Activated naive CD8-positive, alpha-beta T cell treated with anti-CD3 and anti-CD28 coated beads for 36 hours (primary cell): ENCODE measurements at places on chromosomes 6 and 20. TPM values are rescaled to one million over a fixed set of nuclear protein-coding genes. Genes with fewer than 3 reads are reported as not detected.

ZFP64 gene
- 13.1 TPM for total RNA-seq

OOEP gene
- not detected for total RNA-seq

PAX1 gene
- not detected for total RNA-seq

IRAK1BP1 gene
- total RNA-seq = 3.5 TPM

SYCP2L gene
- total RNA-seq = not detected

C6orf132 gene
- total RNA-seq = 0.18 TPM

JPH2 gene
- total RNA-seq = 0.12 TPM

RPRD1B gene
- 37.6 TPM for total RNA-seq

- H3K4me3 ChIP-seq = no peak overlapping the region
- H3K27me3 ChIP-seq = no peaks in the 10 kb centered on the region
- no peak for DNase-seq
These were observed 46.0 kb downstream of the RREB1 start for GRCh38 chr6:7153789-7154188.

DNA sequence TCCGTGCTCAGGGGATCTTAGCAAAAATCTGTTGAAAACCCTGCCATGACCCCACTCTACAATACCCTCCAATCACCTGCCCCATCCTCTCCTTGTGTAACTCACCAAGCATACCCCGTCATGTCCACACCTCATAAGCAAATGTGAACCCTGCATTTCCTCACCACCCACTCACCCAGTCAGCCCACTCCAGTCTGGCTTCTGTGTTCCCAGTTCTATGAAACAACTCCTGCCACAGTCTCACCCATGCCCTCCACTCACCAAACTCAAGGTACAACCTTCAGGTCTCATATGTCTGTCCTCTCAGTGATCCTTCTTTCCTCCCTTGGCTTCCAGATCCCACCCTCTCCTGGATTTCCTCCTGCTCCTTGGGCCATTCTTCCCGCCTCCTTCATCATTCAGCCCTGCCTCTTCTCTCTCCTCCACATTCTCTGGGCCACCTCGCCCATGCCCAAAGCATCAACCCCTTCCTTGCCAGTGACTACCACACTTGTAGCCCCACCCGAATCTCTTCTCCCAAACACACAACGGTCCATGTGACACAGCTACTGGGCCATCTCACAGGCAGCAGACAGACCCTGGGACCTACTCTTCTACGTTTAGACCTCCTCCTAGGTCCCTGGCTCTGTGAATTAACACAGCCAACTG lies 8.8 kb downstream of the DDRGK1 start:
- H3K36me3 ChIP-seq = peaks cover 29% of the 10 kb centered on the region
- H3K27me3 ChIP-seq = no peaks in the 10 kb centered on the region
- peak overlapping the region; percentile 23 for H3K27ac ChIP-seq

GRCh38 chr6:108502832-108503231 lies 57.9 kb upstream of the FOXO3 start:
- peaks cover 20% of the 10 kb centered on the region for H3K36me3 ChIP-seq
- no peak overlapping the region for H3K27ac ChIP-seq
- DNase-seq = no peak
- no peaks in the 10 kb centered on the region for H3K4me1 ChIP-seq
- no peaks in the 10 kb centered on the region for H3K27me3 ChIP-seq

- no peaks in the 10 kb centered on the region for H3K36me3 ChIP-seq
- no peak for DNase-seq
- H3K4me1 ChIP-seq = no peaks in the 10 kb centered on the region
These were observed 445.8 kb downstream of the HTR1B start for GRCh38 chr6:77017537-77017936.

DNA sequence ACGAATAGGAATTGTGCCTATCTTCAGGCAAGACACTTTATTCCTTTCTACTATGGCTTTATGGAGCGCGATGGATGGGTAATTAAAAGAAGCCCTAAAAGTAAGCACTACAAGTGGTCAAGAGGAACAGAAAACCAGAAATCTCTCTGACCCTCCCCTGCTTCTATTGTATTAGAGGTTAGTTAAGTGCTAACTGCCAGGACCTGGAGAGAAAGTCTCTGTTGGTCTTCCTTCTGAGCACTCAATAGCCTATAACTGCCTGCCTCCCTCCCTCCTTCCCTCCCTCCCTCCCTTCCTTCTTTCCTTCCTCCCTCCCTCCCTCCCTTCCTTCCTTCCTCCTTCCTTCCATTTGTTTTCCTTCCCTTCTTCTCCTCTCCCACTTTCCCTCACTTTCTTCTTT lies 133.7 kb downstream of the C6orf58 start:
- peaks cover 61% of the 10 kb centered on the region for H3K36me3 ChIP-seq
- H3K4me3 ChIP-seq = no peak overlapping the region
- no peak for DNase-seq
- H3K4me1 ChIP-seq = peaks cover 15% of the 10 kb centered on the region
- no peak overlapping the region for H3K27ac ChIP-seq

DNA sequence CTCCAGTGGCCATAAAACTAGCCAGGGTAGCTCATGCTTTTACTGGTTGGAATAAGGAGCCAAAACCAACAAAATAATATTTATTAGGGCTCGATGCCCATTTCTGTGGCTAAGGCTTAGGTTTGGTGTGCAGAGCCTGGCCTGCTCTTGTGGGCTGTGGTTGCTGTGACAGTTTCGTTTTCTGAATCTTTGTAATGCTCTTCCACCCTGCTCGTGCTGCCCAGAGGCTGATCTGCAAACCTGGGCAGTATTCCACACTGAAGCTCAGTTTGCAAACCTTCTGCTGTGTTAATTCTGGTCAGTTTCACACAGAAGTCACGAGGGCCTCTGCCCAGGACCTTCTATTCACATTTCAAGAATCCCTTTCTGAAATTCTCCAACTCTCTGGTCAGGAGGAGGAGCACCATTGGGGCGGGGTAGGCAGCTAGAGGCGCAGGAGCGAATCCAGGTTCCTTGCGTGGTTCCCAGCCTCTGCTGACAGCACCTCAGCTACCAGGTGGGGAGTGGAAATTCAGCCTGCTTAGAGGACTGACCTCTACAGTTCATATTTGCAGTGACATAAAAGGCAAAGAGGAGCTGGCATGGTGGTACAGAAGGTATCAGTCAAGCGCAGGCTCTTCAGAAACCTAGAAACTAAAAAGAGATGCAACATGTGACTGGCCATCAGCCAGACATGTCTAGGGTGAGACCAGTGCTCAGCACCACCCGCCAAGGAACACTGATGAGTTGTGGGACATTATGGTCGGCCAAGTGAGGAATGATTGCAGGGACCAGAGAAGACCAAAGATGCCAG lies 14.3 kb upstream of the C20orf144 start:
- H3K27me3 ChIP-seq = no peaks in the 10 kb centered on the region
- no peak overlapping the region for H3K27ac ChIP-seq
- H3K4me3 ChIP-seq = no peak overlapping the region
- no peak for DNase-seq
- no peaks in the 10 kb centered on the region for H3K36me3 ChIP-seq

GRCh38 chr6:154482858-154483257 lies 27.6 kb downstream of the CNKSR3 start:
- no peak for DNase-seq
- H3K4me3 ChIP-seq = no peak overlapping the region
- no peaks in the 10 kb centered on the region for H3K4me1 ChIP-seq
- H3K27me3 ChIP-seq = peaks cover 8% of the 10 kb centered on the region
- H3K27ac ChIP-seq = no peak overlapping the region

- no peaks in the 10 kb centered on the region for H3K36me3 ChIP-seq
- peaks cover 5% of the 10 kb centered on the region for H3K27me3 ChIP-seq
- no peaks in the 10 kb centered on the region for H3K4me1 ChIP-seq
- no peak overlapping the region for H3K27ac ChIP-seq
- no peak overlapping the region for H3K4me3 ChIP-seq
- no peak for DNase-seq
These were observed 78.2 kb downstream of the TSHZ2 start for GRCh38 chr20:53050338-53050737.

DNA sequence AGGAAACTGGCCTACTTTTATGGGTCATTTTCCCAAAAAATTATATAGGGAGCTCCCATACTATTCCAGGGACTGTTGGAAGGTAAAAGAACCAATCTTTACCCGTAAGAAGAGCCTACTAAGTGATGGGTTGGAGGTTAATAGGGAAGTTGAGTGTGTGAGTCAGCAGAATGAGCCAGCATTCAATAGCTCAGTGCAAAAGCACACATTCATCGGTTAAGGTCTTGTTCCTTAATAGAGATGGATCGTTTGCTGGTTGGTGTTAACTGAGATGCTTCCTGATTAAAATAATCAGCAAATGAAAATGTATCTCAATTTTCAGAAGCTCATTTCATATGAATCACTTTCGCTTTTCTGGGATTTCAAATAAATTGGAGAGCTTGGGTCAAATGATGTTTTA lies 115.3 kb upstream of the MRPS10 start:
- no peak overlapping the region for H3K27ac ChIP-seq
- peaks cover 2% of the 10 kb centered on the region for H3K36me3 ChIP-seq
- no peak for DNase-seq
- H3K27me3 ChIP-seq = no peaks in the 10 kb centered on the region
- peaks cover 13% of the 10 kb centered on the region for H3K4me1 ChIP-seq

DNA sequence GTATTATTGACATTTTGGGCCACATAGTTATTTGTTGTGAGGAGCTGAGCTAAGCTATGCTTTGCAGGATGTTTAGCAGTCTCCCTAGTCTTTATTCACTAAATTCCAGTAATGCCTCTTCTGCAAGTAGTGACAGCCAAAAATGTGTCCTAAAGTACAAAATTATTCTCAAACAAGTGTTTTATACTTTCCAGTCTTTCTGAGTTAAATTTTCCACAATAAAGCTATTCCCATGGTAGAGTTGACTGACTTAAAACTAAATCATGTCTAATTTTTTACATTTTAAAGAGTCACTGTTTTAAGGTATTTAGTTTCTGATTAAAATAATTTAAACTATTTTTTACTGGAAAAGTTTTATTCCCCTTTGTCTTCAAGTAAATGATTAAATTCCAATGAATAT lies 717.8 kb upstream of the HS3ST5 start:
- H3K27ac ChIP-seq = no peak overlapping the region
- no peak for DNase-seq
- H3K4me3 ChIP-seq = no peak overlapping the region
- no peaks in the 10 kb centered on the region for H3K4me1 ChIP-seq
- no peaks in the 10 kb centered on the region for H3K27me3 ChIP-seq

- no peaks in the 10 kb centered on the region for H3K4me1 ChIP-seq
- DNase-seq = no peak
- H3K27me3 ChIP-seq = peaks cover 15% of the 10 kb centered on the region
These were observed 410.5 kb downstream of the QKI start for GRCh38 chr6:163825033-163825432.

- no peaks in the 10 kb centered on the region for H3K4me1 ChIP-seq
- no peak overlapping the region for H3K4me3 ChIP-seq
- no peak for DNase-seq
- H3K36me3 ChIP-seq = no peaks in the 10 kb centered on the region
- H3K27ac ChIP-seq = no peak overlapping the region
- no peaks in the 10 kb centered on the region for H3K27me3 ChIP-seq
These were observed 71.5 kb downstream of the CRYBG1 start for GRCh38 chr6:106431972-106432371.
